Activated naive CD4-positive, alpha-beta T cell (primary cell): ENCODE measurements at places on chromosomes 7 and 10.

GRCh38 chr10:71531485-71532446 is 135.0 kb downstream of the CDH23 start:
- DNase-seq = no peak

DNA sequence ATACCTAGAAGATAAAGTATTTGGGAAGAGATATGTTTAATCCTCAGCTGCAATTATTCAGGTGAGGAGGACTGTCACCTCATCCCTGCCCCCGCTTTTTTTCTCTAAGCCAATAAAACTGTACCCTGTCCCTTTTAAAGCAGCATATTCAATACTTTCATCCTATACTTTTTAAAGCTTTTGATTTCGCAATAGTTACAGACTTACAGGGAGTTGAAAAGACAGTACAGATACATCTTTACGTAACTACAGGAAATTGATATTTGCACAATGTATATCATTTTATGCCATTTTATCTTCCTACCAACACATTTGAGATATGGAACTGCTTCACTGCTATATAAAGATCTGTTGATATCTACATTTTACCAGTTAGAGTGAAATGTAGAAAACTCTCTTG is 47.6 kb downstream of the STK17A start:
- no peak for DNase-seq

DNA sequence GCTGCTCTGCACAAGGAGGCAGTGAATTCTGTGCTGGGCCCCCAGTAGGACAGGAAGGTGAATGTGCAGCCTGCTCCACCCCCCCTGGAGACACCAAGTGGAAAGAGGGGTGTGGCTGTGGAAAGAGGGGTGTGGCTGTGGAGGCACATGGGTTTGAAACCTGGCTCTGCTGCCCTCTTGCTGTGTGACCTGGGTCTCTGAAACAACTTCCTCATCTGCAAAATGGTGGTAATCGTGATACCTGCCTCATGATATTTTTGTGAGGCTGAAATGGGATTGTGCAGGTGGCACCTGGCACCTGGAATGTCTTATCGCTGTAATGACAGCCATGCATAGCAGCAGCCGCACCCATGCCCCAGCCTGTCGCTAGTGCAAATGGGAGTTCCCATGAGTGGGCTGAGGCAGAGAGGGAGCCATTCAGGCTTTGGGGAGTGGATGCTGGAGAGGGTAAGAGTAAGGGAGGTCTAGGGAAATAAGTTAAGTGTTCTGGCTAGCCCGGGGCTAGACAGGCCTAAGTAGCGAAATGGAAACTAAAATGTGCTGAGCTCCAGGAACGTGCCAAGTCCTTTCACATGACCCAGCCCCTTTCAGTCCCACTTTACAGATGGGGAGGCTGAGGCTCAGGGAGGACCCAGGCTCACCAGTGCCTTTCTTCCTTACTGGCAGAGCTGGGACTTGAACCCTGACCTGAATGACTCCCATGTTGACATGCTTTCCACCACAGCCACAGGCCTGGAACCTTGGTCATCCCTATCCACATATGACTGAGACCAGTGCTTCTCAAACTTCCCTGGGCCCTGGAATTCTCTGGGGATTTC is 35.0 kb downstream of the C10orf105 start:
- DNase-seq = no peak

GRCh38 chr10:34723750-34724149 is 91.3 kb downstream of the PARD3 start:
- no peak for DNase-seq

- no peak for DNase-seq
Measured at GRCh38 chr7:7553386-7553785, 13.3 kb upstream of the MIOS start.

- DNase-seq = no peak
Measured at GRCh38 chr10:17785276-17785930, 23.7 kb upstream of the MRC1 start.

GRCh38 chr7:52691257-52691656 is 344.2 kb upstream of the POM121L12 start:
- DNase-seq = no peak

- no peak for DNase-seq
Measured at GRCh38 chr7:74097937-74098614, 14.5 kb downstream of the LIMK1 start.

GRCh38 chr7:16034353-16034752 is 347.9 kb upstream of the MEOX2 start:
- no peak for DNase-seq

DNA sequence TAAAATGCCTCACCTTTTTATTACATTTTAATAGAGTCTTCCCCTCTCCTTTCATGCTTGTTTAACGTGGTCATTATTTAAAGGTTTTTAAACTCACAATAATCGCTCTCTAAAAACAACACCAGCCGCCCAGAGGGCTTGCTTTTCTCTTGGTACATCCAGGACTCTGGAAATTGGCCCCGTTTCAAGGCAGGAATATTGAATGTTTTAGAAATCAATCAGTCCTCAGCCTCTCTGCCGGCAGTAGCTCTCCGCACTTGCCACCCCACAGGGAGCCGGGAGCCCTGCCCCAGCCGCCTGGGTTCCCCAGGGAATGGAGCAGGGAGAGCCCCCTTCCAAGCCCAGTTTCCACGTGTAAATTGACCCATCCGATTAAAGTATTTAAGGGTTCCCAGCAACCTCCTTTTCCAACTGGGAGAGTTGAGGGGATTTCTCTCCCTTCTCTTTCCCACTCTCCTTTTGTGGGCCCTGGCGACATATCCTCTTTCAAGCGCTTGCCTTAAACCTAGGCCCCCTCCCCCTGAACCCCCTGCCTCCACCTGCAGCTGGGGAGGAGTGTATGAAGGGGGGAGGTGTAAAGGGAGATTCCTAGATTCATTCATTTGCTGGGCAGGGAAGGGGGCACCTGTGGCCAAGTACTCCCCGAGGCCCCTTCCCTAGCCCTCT is 1.9 kb downstream of the FGF8 start:
- DNase-seq = no peak

- peak; percentile 31 for DNase-seq
Measured at GRCh38 chr10:132443605-132443982, 46.6 kb downstream of the PWWP2B start.

DNA sequence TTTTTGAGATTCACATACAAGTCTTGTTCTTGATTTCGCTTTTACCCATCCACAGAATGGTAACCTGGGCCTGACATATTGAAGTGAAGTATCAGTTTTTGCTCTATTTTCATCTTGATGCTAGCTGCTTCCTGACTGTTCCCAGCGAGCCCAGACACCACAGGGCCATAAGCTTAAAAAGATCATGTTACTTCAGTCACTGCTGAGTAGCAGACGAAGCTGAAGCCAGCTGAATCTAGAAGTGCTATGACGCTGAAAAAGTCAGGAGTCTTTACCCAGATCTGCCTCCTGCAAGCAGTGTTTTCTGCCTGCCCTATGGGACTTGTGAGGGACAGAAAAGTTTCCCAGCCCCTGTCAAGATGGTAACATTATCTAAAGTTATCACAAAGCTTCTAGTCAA is 2.7 kb upstream of the PRXL2A start:
- no peak for DNase-seq
